Activated naive CD8-positive, alpha-beta T cell treated with anti-CD3 and anti-CD28 coated beads, Interleukin-2, amount 10 ng/mL, durations not matched to agents 7 days and 5 days (primary cell): ENCODE measurements at places on chromosomes 2 and 18.
A peak's percentile ranks its signal among the peaks of the same experiment; 100 is the strongest.

GRCh38 chr2:38683766-38684165 is 17.9 kb downstream of the GALM start:
- no peak for DNase-seq

GRCh38 chr2:160409480-160409879 is 84.1 kb downstream of the RBMS1 start:
- DNase-seq, result no peak

GRCh38 chr18:26480897-26481795 is 67.2 kb downstream of the KCTD1 start:
- DNase-seq, result no peak

GRCh38 chr2:128093762-128094161 is 2.8 kb downstream of the UGGT1 start:
- no peak for DNase-seq

- no peak for DNase-seq
These were observed 178.7 kb upstream of the FAM98A start for GRCh38 chr2:33777786-33778185.

DNA sequence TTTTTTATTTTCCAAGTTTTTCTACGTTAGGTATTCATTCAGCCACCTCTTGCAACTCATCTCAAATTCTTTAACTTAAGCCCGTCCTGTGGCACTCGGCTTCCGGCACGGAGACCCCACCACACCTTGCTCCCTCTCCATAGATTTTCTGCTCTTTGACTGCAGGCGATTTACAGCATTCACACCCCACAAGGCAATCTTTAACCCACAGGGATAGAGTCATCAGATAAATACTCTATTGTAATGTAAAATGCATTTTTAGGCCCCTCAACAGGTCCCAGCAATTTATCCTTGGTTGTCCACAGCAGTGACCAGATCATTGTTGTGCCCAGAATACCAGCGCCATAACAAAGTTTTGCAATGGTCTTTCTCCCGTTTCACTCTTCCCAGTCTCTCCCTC is 132.3 kb upstream of the EPHA4 start:
- no peak for DNase-seq

DNA sequence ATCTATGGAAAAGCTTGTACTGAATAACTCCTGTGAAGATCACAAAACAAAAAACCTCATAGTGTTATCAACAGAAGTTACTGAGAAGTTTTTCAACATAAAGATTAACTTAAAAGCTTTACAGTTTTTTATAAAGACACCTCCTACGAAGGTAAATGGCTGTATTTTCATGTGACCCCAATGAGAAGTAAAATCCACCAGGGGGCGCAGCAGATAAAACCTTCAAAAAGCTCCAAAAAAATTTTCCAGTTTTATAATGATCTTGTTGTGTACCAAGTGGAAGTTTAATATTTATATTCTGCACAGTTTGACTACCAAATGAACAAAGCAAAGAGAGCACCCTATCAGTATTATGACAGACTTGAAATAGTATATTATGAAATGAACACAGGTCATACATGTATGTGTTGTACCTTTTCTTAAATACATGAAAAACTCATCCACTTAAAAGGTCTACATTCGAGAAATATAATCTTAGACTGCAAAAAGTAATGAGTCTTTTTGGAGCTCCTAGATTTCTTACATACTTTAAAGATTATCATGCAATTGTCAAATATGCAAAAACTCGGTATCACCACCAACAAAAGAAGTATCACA is 38.5 kb downstream of the PNO1 start:
- DNase-seq, result no peak

DNA sequence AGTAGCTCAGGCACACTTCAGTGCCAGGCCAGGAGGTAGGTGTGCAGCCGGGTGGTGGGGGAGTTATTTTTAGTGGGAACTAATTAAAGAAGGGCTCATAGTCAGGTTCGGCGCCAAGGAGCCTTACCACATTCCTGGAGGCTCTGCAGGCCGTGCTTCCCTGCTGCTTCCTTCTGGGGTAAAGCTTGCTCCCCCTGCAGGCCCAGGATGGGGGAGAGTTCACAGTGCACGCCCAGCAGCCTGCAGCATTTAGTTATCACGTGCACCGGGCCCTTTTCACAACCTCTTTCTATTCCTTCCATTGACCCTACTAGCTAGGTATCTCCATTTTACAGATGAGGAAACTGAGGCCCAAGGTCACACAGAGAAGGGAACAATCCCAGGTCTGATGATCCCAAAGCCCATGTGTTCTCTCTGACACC is 2.5 kb downstream of the KCNF1 start:
- DNase-seq, result no peak

DNA sequence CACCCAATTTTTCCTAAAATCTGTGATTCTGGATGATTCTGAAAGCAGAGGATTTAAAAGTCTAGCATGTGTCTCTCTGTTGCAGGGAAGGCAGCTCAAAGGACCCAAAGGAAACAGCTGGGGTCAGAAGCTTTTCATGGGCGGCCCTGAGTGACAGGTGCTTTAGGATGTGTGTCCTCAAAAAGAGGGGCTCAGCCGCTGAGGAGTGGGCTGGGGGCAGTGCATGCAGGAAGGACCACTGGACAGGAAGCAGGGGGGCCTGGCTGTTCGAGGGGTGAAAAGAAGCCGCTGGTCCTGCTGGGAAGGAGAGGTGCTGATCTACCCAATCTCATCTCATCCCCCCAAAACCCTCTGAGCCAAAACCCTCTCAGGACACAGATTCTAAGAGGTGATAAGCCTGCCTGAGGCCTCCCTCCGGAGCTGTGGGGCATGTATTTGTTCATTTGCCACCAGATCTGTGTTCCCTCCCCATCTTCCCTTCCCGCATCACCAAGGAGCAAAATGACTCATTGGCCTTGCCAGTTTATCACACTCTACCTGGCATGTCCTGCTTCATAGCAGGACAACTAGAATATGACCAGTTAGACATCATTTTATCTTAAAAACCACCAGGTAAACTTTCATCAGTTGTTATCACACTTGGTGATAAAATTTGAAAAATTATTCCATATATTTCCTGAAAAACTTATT is 98.8 kb upstream of the MGAT4A start:
- DNase-seq, result peak; percentile 24

- DNase-seq, result no peak
These were observed 40.1 kb downstream of the NRP2 start for GRCh38 chr2:205722283-205722918.

- no peak for DNase-seq
These were observed 58.6 kb downstream of the LRP2 start for GRCh38 chr2:169303579-169304305.

DNA sequence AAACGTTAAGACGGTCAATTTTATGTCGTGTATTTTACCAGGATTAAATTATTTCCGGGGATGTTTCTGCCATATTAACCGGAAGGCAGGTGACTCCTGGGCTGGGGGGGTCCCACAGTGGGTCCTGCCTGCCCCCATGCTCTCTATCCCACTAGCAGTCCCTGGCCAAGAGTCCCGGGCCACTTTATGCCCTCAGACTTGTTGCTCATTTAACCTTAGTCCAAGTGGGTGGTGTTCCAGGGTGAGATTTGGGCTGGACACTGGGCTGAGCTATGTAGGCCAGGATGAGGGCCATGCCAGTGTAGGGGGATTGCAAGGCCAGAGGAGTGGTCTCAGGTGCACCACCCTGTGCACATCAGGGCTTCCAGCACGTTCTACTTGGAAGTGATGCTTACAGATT is 24.1 kb downstream of the TWIST2 start:
- DNase-seq, result no peak

GRCh38 chr2:74740395-74740740 is 86.3 kb downstream of the SEMA4F start:
- no peak for DNase-seq

- peak; percentile 80 for DNase-seq
These were observed 81.5 kb downstream of the CHRNA1 start for GRCh38 chr2:174682578-174683391.

DNA sequence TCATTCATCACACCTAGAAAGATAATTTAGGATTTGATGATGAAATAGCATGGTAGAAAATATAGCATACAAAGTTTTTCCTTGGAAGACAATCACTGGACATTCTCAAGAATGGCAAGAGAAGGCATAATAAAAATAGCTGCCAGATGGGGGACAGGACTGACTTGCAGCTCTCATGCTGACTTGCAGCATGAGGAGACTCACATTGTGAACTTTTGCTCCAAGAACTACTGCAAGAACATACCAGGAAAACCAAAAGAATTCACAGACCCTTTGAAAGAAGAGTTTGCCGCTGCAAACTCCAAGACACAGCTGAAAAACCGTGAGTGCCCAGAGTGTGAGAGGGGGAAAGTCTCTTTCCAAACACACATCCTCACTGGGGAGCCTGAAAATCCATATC is 47.0 kb downstream of the CRYGD start:
- DNase-seq, result no peak

GRCh38 chr2:207395535-207396251 is 134.1 kb upstream of the CREB1 start:
- no peak for DNase-seq

GRCh38 chr2:59015027-59015426 is 773.9 kb upstream of the FANCL start:
- no peak for DNase-seq

GRCh38 chr2:147405651-147406050 is 439.2 kb upstream of the ACVR2A start:
- no peak for DNase-seq
